ENCODE measurements at places on chromosomes 7 and 10.

DNA sequence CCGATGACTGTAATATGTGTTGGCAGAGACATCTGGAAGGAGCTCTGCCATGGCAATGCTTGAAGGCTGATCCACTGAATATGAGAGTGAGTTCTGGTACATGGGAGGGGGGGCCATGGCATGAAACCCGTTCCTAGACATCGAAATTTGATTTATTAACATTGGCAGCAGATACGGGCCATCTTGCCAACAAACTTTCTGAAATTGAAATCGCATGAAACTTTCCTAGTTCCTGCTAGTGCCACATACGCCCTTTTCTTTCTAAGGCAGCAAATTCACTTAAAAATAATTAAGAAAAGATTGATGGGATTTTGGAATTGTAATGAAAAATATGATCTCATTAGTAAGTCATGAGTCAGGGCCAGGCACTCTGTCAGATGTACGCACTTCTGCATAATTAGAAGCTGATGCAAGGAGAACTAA lies 91.8 kb upstream of the KMT2C start:
- DNase-seq = no peak

DNA sequence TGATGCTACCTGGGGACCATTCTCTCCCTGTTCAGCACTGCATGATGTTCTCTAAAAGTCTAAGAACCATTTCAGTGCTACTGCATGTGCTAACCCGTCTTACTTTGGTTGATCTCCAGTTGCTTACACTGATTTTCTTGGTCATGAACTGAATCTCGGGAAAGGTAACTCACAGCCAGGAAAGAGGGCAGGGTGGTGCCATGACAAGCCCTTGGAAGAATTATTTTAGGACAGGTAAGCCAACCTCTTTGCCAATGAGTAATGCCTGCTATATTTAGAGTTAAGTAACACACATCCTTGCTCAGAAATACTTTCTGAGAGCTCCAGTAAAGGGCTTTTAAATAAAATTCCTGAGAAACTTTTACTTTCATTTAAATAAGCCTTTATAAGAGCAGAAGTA lies 126.7 kb downstream of the ARL4A start:
- no peak for DNase-seq

- DNase-seq = no peak
Measured at GRCh38 chr7:76050545-76050944, 2.6 kb downstream of the MDH2 start.

- no peak for DNase-seq
Measured at GRCh38 chr10:93991114-93991513, 2.6 kb upstream of the PLCE1 start.

DNA sequence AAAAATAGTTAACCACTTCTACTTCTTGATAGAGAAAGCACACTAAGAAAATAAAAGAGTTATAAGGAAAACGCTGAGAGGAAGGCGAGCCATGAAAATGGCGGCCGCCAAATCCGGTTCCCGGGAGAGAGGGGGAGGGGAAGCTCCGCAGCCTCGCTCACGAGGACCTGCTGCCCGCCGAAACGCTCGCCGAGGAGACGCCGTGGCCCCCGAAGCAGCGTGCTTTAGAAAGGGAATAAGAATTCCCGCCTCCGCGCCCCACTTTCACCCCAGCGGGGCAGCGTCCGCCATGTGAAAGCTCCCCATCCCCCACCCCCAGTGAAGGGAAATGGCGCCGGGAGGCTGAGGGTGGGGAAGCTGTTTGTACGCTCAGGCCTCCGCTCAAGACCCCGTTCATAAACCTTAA lies 505 bp downstream of the HNRNPA2B1 start:
- peak; percentile 71 for DNase-seq

- no peak for DNase-seq
Measured at GRCh38 chr10:72895236-72895850, 1.8 kb downstream of the OIT3 start.

DNA sequence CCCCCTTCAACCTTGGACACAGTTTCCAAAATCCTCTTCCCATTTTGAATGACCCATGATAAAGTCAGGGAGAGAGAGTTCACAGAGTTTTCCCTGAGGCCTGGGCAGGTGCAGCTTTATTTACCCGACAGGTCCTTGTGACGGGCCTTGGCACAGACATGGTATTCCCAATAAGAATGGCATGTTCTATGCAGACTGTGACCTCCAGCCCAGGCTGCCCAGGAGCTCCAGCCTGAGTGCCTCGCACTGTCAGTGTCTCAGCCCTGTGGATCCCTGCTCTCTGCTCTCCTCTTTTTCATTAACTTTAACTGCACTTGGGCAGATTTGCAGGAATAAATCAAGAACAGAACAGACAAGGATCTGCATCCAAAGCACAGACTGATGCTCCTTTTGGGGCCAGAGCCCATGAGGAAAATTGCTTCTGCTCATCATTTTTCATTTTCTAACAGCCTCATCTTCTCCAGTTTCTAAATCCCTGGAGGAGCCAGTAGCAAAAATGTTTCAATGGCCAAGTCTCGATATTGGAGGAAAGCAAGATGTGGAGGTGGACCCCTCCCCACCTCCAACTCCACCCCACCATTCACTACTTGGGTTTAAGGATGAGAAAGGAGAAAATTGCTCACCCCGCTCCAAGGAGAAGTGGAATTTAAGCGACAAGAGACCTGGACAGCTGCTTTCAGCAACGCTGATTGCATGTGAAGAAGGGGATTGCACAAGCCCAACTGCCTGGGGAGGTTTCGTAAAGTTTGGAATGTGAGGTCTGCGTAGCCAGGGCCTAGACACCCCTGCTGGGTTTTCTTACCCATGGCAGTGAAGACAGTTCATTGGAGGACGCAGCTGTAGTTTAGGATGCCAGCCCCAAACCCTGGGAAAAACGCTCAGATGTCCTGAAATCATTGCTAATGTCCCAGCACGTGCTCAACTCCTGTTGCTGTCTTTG lies 225.9 kb downstream of the WDR11 start:
- DNase-seq = no peak

GRCh38 chr10:97116462-97117162 lies 69.1 kb downstream of the SLIT1 start:
- DNase-seq = no peak

DNA sequence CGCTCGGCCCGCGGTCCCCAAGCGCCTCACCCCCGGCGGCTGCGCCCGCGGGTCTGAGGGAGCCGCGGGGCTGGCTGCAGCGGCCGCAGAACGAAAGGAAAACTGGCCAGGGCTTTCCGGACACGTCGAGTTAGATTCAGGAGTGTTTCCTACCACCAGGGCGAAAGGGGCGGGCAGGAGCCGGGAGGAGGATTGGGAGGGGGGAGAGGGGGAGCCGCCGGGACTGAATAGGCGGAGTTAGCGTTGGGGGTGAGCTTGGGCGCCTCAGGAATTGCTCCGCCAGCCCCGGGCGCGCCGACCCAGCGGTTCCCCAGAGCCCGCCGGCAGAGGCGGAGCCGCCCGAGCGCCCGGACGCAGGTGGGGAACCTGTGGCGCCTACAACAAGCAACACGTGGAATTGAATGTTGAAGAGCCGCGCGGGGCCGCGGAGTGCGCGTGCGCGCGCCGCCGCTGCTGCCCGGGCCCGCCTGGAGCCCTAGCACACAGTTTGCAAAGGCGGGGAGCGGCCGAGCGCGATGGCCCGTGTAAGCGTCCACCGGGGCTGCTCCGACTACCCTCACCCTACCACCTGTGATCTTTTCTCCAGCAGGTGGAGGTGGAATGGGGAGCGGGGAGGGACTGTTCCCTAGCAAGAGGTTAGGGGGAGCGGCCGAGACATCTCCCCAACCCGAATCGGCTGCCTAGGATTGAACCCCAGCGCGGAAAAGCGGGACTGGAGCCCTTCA lies at the start of gene CADPS2:
Gene CADPS2 (minus strand): TSS at position 104 of the 725 bp plus-strand sequence. CDS start 123 bp downstream, outside the sequence.
- no peak for DNase-seq

DNA sequence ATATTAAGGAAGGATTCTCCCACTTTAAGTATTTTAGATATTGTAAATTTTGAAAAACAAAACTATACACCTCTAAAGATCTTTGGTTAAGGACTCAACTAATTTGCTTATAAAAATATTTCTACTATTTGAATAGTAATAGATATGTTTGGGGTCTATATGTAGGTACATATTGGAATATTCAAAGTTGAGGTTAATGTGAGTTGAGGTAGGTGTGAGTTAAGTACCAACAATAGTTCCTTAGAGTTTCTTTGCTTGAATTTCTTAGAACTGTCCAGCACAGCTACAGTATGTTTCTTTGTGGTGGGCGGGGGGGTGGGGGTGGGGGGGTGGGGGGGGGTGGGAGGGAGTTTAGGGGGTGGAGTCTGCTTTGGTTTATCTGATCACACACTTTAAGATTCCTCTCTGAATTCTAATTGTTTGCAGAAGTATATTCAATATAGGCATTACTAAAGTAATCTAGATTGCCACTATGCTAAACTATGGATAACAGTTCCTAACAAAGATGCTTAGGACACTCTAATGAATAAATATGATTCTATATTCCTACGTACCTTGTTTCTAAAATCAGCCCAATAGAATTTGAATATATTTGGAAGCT lies 2.1 kb downstream of the GRM3 start:
- no peak for DNase-seq

DNA sequence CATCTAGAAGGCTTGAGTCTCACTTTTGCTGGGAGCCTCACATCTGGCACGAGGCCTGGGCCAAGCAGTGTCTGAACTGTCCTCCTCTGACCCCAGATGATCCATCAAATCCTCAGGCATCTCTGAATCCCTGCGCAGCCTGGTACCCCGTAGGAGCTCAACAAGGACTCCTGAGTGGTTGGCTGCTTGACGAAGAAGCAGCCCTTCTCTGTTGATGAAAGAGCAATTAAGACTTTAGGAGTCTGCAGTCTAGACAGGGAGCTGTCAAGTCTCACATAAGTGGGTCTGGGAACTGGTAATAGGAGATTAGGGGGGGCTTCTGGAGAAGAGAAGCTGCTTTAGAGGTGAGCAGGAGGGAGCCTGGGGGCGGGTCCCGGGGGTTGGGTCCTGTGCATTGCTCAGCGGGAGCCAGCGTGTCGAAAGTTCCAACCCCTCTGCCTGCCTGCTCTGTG lies 326.0 kb downstream of the RPS24 start:
- DNase-seq = no peak

GRCh38 chr7:80204919-80205318 lies 70.3 kb downstream of the GNAI1 start:
- no peak for DNase-seq

- no peak for DNase-seq
Measured at GRCh38 chr7:37758501-37759045, 75.0 kb downstream of the GPR141 start.

GRCh38 chr10:114029655-114030054 lies 14.0 kb upstream of the ADRB1 start:
- no peak for DNase-seq

DNA sequence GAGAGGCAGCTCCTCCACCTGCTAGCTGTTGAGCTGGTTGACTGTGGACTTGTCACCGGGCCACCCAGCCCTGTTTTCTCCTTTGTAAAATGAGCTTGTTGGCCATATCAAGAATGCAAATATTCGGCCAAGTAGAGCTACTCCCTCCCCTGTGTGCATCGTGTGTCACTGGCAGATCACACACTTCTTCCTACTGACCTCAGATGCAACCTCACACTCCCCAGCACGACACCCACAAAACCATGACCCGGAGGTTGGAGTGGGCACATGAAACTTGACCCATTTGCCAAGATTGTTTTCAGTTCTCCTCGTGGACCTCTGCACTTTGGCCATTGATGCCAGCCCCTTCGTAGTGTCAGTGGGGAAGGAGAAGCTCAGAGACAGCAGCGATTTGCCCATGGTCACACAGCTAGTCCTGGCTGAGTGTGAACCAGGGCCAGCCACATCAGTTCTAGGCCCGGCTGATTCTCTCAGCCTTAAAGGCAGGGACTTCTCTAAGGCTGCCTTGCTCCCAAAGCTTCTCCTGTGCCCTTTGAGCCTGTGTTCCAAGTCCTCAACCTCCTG lies 101.1 kb downstream of the CDH23 start:
- DNase-seq = no peak

- DNase-seq = no peak
Measured at GRCh38 chr7:121755818-121756552, 117.0 kb upstream of the PTPRZ1 start.

GRCh38 chr10:70650104-70650503 lies 22.2 kb upstream of the ADAMTS14 start:
- DNase-seq = no peak

DNA sequence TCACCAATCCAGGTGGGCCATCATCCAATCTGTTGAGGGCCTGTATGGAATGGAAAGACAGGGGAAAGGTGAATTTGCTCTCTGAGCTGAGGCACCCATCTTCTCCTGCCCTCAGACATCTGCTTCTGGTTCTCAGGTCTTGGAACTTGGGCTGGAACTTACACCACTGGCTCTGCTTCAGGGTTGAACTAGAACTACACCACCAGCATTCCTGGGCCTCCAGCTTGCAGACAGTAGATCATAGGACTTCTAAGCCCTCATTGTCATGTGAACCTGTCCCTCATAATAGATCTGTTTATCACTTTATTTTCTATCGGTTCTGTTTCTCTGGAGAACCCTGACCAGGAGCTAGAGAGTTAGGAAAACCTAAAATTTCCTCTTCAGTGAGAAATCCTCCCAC lies 233.5 kb downstream of the CREB5 start:
- no peak for DNase-seq

GRCh38 chr10:132477066-132477397 lies 60.6 kb upstream of the INPP5A start:
- no peak for DNase-seq

GRCh38 chr7:12553416-12553815 lies 17.1 kb upstream of the SCIN start:
- no peak for DNase-seq

DNA sequence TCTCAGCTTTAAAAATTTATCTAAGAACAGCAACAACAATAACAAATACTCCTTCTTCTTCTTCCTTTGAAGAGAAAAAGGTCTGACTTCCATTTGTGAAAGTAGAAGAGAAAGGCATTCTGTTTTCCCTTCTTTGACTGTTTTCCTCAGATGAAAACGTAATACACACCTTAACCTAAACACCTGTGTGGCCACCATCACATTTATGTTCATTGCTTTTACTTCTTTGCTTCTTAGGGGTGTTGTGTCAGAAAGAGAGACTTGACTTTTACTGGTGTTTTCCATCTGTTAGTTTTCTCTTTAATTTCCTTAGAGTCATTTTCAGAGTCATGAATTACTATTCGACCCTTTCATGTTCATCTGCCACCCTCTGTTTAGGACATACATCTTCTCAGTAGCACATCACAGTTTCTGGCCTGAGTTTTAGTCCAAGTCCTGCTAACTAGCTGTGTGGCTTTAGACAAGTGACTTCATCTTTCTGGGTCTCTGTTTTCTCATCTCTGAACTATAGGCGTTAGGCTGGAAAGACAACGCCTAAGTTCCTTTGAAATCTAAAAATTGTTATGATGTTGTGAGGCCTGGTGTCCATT lies 283.8 kb downstream of the GATA3 start:
- DNase-seq = no peak

- no peak for DNase-seq
Measured at GRCh38 chr10:127534496-127534895, 14.6 kb upstream of the NPS start.
